Diencephalon (tissue), 1 donor: ENCODE measurements at places on chromosomes 2 and 18. TPM values are rescaled to one million over a fixed set of nuclear protein-coding genes. Genes with fewer than 3 reads are reported as not detected.

Gene MALL
- 2.5 TPM for total RNA-seq

Gene RGPD4
- 0.23 TPM for total RNA-seq

Gene KYNU
- 0.23 TPM for total RNA-seq

Gene YWHAQ
- 830 TPM for total RNA-seq

Gene KLHL29
- 16.1 TPM for total RNA-seq
